ENCODE measurements at places on chromosomes 5 and 9.

DNA sequence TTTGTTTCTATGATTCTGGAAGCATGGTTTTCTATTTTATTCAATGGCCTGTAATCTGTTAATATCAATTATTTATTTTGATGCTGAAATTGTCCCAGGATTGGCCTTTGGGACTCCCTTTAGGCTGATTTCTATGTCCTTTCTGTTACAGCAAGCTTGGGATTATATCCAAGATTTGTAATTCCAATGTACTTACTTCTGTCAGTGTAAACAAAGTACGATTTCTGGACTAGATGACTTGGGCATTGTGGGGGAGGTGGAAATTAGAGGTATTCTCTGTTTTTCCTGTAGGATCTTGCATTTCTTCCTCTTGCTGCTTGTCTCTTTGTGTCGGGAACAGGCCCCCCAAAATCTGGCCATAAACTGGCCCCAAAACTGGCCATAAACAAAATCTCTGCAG, 3.7 kb downstream of the PCDHGA12 start:
- DNase-seq = no peak

- DNase-seq = no peak
Observed at GRCh38 chr5:9861666-9862256, 231.6 kb upstream of the TAS2R1 start.

DNA sequence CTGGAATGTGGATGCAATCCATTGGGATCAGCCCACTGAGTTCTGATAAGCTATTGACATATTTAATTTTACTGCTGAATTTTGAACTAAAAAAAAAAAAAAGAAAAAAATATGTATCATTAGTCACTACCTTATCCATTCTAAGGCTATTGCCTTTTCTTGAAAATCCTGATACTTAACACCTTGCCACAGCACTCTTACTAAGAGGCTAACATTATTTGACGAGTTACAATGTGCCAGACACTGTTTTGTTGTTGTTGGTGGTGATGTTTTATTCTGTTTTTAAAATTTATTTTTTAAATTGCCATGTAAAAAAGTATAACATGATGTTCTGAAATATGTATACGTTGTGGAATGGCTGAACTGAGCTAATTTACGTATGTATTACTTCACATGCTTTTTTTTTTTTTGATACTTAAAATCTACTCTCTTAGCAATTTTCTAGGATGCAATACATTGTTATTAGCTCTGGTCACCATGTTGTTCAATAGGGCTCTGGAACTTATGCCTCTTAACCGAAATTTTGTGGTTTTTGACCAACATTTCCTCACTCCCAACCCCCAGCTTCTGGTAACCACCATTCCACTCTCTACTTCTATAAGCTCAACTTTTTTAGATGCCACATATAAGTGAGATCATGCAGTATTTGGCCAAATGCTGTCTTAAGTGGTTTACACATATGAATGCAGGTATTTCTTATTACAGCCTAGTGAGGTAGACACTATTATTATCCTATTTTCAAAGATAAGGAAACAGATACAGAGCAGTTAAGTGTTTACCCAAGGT, 134.8 kb upstream of the PCA3 start:
- DNase-seq = no peak

- DNase-seq = no peak
Observed at GRCh38 chr5:6096101-6096500, 282.2 kb downstream of the MED10 start.

- no peak for DNase-seq
Observed at GRCh38 chr9:124005029-124005771, 6.4 kb upstream of the LHX2 start.

DNA sequence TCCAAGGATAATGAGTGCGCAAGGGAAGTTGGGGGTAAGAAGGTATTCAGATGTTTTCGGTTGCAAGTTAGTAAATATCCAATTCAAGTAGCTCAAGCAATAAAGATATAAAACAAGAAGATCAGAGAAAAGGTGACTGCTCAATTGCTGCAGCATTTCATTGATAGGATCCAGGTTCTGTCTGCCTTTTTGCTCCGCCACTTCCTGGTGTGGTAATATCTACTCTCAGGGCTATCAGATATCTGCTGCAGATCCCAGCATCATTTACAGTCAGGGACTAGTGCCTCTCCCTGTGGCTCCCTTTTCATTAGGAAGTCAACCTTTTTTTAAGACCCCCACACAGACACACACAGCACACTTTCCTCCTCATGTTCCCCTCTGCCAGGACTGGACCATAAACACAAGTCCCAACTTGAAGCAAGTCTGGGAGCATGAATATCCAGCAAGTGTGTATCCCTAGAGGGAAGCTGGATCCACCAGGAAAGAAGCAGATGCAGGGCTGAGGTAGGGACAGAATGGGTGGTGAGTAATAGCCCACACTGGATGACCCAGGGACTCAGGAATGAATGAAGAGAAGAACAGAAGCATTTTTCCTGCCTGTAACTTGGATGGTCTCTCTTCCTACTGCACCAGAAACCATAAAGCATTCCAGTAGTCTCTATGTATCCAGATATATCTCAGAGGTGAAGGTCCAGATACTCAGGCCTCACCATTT, 53.7 kb downstream of the ZNF622 start:
- no peak for DNase-seq

DNA sequence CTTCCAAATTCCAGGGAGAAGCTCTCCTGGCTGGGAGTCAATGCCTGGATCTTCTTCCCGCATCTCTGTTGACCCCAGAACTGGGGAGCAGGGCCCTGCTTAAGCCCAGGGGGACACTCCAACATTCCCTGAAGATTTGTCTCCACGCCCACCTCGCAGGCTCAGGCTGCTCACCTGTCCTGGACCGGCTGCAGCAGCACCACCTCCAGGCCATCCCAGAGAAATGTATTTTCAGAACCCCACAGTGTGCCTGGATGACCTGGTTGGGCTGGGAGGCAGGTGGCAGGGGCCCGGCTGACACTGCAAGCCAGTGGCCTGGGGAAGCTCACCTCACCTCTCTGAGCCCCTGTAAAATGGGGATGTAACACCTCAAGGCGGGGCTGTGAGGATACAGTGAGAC, 27.1 kb upstream of the ZBTB43 start:
- DNase-seq = no peak

GRCh38 chr5:147576646-147577535, 67.0 kb upstream of the DPYSL3 start:
- DNase-seq = peak; percentile 17

DNA sequence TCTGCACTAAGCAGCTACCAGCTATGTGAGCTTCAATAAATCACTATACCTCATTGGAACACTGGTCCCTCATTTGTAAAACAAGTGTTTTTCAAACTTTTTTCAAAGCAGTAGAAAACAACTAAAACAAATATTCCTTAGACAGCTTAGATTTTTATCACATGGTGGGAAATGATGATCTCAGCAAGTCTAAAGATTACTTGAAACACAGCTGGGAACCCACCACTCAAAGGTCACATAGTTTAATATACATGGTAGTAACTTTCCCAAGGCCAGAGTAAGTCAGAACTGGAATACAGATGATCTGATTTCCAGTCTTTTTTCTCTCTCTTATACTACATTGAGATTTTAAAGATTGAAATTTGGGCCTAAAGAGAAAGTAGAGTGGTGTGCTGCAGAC, 850 bp upstream of the C6 start:
- DNase-seq = no peak

- DNase-seq = no peak
Observed at GRCh38 chr5:142931896-142932686, 161.9 kb downstream of the ARHGAP26 start.

- no peak for DNase-seq
Observed at GRCh38 chr9:91212596-91213243, 149.0 kb downstream of the AUH start.

DNA sequence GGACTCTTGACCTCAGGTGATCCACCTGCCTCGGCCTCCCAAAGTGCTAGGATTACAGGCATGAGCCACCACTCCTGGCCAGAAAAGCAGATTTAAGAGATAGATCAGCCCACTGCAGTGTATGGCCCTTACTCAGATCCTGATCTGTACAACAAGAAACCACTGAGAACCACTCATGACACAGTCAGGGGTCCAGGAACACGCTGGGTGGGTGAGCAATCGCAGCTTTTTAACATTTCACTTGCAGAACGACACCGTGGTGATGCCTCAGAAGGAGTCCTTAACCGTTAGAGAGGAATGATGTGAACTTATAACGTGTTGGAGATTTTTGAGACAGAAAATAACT, 45.3 kb upstream of the NSMF start:
- DNase-seq = no peak

- DNase-seq = no peak
Observed at GRCh38 chr5:1763548-1763911, 36.1 kb downstream of the MRPL36 start.

GRCh38 chr5:132417889-132418485, 48.5 kb downstream of the SLC22A5 start:
- DNase-seq = no peak

DNA sequence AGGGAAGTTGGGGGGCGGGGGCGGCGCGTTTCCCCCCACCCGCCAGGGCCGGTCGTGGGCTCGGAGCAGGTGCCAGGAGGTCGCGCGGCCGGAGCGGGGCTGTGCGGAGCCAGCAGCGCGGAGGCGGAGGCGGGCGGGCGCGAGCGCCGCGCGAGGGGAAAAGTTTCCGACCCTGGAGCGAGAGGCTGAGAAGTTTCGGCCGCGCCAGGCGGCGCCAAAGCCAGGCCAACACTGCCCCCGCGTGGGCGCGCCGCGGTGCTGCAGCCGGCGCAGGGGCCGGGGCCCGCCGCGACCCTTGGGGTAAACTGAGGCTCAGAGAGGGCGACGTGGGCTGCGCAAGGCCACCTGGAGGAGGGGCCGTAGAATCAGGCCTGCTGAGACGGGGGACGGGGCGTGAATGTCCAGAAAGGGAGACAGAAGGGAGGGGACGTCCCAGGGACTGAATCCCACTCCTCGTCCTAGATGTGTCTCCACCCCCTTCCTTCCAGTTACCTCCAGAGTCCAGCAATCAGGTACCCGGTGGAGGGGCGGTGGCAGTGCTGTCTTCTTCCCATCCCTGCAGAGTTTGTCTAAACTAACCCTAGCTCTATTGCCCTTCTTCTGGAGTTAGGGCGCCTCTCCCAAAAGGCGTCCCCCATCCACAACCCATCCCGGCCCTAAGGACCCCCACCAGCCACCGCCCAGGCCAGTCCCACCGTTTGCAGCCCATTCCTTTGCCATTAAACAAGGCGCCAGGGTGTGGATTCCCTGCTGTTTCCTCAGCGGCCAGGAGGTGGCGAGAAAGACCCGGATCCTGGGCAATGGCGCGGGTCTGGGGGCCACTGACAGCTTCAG, 10.2 kb downstream of the C9orf50 start:
- peak; percentile 72 for DNase-seq

DNA sequence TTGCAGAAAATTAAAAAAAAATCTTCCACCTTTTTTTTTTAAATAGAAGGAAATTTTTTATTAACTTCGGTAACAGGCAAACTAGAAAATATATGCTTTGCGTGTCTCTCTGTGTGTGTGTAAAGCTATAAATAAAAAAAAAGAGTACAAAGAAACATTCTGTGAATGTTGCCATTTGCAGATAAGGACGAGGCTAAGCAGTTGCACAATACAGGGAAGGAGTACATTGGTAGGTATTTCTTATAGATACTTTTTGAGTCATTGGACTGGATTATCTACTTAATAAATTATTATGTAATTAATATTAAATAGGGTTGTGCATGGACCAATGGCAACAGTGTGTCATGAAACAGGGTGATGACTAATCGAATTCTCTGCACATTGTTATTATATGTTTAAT, 102.4 kb downstream of the CAMK4 start:
- DNase-seq = no peak

DNA sequence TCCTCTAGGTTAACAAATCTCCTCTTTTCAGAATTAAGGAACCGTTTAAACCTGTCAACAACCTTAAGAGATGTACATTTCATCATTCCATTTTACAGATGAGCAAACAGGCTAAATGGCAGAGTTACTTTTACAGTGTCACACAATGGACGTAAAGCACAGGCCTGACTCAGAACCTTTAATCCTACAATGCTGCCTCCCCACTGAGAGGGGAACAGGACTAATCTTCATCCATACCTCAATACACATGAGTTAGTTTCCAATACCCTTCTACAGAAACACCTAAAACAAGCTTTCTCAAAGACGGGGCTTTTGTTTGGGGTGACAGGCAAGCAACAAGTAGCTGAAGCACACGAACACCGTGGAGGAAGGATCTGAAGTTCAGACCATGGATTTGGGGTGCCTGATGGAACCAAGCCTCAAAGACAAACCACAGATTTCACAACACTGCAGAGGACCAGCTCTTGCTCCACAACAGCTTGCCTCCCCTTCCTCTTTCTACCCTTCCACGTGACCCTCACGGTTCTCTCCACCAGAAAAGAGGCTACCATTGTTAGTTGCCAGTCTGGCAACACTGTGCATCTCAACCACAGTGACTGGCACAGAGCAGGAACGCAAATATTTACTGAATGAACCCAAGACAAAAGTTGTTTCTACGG, 1.8 kb downstream of the RNF130 start:
- no peak for DNase-seq

DNA sequence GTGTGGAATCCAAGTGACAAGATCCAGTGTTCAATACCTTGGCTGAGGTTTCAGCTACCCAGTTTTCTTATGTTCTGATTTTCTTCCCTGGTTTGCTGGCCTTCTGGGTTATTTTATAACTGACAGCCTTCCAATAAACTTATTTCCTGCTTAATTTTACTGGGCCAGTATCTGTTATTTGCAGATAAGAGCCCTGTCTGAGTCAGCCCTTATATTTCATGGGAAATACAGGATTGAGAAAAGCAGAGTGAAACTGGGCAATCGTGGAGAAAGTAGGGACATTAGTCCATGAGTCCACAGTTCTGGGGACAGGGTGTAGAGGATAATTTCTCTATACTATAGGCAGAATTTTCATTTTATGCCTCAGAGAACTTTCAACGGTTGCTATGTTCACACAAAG, 32.3 kb downstream of the TMEM167A start:
- no peak for DNase-seq

DNA sequence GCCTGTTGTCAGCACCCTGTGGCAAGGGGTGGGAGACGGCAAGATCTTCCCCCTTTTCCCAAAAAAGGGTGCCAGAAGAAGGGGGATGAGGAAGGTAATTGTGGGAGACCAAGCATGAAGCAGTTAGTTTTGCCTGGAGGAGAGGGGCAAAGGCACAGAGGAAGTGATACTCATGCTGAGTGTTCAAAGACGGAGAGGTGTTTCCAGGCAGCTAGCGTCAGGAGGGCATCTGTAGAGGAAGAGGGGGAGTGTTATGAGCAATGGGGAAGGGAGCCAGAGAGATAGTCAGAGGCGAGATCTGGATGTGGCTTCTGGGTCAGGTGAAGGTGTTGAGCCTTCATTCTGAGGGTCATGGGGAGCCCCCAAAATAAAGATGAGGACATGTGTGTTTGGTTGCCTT, 26.9 kb upstream of the ADAM19 start:
- DNase-seq = peak; percentile 57

GRCh38 chr5:105740242-105740641, 1930.5 kb downstream of the EFNA5 start:
- no peak for DNase-seq

- DNase-seq = no peak
Observed at GRCh38 chr5:35041261-35041660, 6.5 kb downstream of the AGXT2 start.
